ENCODE measurements at places on chromosomes 7 and 10. TPM values are rescaled to one million over a fixed set of nuclear protein-coding genes. Genes with fewer than 3 reads are reported as not detected.

DNA sequence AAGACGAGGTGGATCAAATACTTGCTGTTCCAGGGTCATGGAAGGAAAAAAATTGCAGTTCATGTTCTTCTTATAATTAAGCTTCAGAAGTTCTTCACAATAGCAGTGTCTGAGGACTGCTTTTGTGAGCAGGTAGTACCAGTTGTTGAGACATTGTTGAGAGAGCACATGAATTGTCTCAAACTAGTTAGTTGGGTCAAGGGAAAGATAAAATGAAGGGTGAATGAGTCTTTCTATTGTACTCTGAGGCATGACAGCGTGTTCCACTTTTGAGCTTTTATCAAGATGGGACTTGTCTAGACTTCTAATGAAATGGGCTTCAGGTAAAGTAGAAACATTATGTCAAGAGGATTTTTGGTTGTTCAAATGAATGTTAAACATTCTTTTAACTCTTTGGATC is 26.0 kb downstream of the KAT6B start:
- no peak for DNase-seq

GRCh38 chr10:1409392-1409791 is 327.9 kb downstream of the ADARB2 start:
- DNase-seq, result no peak

GTF2IRD1 gene
- total RNA-seq, result 17.0 TPM

GRCh38 chr7:94040254-94040653 is 36.1 kb upstream of the BET1 start:
- no peak for DNase-seq

- DNase-seq, result peak; percentile 94
Observed at GRCh38 chr10:120942806-120943413, 91.7 kb downstream of the WDR11 start.

- no peak for DNase-seq
Observed at GRCh38 chr10:77715088-77715487, 77.5 kb upstream of the KCNMA1 start.

DNA sequence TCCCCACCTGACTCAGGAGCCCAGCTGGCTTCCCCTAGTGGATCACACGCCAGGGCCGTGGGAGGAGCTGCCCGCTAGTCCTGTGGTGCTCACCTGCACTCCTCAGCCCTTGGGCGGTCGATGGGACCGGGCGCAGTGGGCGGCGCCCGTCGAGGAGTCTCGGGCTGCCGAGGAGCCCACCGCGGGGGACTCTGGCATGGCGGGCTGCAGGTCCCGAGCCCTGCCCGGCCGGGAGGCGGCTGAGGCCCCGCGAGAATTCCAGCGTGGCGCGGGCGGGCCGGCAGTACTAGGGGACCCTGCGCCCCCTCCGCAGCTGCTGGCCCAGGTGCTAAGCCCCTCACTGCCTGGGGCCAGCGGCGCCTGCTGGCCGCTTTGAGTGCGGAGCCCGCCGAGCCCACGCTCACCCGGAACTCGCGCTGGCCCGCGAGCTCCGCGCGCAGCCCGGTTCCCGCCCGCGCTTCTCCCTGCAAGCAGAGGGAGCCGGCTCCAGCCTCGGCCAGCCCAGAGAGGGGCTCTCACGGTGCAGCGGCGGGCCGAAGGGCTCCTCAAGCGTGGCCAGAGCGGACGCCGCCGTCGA is 367.9 kb downstream of the TYW1 start:
- DNase-seq, result no peak

GRCh38 chr10:51425431-51425830 is 274.0 kb downstream of the CSTF2T start:
- DNase-seq, result no peak
